Midbrain (tissue), 1 donor: ENCODE measurements at places on chromosomes 5 and 9.
A peak's percentile ranks its signal among the peaks of the same experiment; 100 is the strongest.

DNA sequence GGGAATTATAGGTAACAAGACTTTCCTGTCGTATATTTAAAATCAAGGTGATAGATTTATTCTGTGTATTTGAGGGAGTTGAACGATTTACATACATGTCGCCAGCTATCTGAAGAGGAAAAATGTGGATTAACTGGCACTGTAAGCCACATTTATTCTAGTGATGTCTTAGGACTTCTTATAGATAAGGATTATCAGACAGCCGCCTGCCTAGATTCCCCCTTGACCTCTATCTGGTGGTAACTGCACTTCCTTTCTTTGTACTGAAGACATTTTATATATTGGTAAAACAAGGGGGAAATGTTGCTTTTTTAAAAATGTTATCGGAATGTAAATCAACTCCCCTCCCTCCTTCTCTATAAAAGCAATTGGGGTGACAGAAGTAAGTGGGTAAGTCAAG is 39.3 kb upstream of the F2RL2 start:
- no peak for DNase-seq

- DNase-seq = no peak
Measured at GRCh38 chr5:73892806-73893205, 266.8 kb downstream of the ARHGEF28 start.

GRCh38 chr5:57896576-57896975 is 414.0 kb upstream of the ACTBL2 start:
- DNase-seq = no peak

DNA sequence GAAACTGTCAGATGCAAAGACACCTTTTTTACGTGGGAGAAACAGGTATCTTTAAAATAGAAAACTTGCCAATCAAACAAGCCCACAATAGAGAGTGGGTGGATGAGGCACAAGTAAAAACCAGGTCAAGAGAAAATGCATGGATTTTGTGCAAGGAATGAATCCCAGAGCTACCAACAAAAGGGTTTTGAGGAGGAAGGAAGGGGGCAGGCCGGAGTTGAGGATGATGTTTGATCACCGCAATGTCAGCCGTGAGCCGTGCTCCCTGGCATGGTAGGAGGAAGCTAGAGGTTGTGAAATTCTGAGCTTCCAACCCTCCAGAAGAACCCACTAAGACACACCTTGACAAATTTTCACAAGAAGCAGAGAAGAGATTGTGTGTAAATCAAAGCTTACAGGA is 53.2 kb downstream of the HRH2 start:
- DNase-seq = no peak

DNA sequence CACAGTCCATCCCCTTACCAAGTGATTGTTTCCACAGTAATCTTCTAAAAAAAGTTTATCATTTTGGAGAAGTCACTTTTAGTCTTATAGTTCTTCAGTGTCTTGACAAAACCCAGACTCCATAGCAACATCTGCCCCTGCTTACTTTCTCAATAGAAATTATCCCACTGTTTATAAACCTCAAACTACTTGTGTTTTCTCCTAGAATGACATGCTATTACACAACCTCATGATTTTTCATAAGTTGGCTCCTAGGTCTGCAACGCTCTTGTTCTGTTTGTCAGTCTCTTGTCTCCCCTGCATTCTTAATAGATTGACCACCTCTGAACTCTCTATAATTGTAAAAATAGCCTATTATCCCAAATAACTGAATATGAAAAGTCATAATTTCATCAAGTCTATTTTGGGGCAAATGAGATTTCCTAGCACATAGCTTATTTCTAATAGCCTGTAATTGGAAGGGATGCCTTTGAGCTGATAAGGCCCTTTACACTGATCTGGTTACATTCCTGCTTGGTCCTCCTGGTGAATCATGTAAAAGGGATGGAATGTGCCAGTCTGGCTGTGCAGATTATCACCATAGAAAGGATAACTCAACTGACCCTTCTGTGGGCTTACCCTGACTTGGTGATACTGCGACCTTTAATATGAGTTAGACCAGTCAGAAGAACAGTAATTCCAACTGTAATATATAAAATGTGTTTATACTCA is 69.6 kb downstream of the CHSY3 start:
- no peak for DNase-seq

- no peak for DNase-seq
Measured at GRCh38 chr9:7055171-7055903, 297.6 kb downstream of the KDM4C start.

GRCh38 chr9:30116673-30117217 is 2267.7 kb upstream of the ACO1 start:
- no peak for DNase-seq

GRCh38 chr9:77705636-77706035 is 57.5 kb upstream of the GNA14 start:
- DNase-seq = no peak

GRCh38 chr5:151094030-151094851 is 13.4 kb upstream of the TNIP1 start:
- DNase-seq = no peak

DNA sequence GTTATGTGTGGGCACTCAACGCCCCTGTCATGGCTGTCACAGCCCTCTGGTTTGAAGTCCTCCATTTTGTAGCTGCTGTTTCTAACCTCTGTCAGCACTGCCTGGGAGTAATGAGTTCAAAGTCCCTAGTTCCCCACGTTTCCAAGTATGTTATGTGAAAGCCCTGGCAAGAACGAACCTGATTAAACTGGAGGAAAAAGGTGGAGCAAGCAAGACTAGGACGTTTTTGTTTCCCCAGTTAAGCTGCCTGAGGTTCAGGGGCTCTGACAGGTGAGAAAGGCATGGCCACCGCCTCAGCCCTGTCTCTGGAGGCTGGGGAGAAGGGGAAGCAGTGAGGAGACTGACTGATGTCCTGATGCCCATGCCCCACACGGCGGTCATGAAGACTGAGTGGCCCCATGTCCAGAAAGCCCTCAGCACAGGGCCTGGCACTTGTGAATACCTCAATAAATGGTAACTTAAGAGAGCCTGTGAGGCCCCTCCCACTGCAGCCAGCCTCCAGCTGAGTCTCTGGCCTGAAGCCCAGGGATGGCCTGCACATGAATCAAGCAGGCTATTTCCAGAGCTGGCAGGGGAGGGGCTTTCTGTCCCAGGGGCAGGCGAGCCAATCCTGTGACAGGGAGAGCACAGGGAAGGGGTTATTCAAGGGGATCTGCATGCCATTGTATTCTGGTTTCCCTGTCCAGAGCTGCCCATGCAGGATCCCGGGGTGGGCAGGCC is 61.8 kb downstream of the PFDN1 start:
- peak; percentile 95 for DNase-seq

DNA sequence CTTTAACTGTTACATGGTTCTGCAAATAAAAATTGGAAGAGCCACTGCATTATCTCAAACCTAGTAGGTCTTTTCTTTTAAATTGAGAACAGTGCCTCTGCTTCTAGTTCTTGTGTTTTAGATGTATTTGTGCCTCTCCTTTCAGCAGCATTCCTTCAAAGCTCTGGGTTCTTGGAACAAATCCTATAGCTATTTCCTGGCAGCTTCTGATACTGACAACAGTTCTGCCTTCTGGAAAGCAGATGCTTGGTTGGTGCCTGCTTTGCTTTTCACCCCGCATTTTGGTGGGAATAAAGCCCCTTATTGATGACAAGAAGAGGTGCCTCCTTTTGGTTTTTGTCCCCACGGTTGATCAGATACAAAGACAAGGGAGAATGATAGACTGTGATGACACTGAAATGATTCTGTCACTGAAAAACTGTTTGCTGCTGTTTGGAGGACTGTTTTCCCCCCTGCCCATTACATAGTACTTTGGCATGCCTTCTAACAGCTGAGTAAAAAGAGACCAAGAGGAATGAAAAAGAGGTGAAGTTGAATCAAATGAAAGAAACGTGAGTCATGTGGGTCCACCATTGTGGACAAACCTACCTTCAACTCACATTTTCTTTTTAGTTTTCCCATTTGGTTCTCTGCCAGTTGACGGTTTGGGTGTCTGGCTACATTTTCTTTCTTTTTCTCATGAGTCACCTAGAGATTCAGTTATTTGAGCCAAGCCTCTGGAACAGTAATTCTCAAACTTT is 5.6 kb downstream of the PTCD2 start:
- DNase-seq = no peak

DNA sequence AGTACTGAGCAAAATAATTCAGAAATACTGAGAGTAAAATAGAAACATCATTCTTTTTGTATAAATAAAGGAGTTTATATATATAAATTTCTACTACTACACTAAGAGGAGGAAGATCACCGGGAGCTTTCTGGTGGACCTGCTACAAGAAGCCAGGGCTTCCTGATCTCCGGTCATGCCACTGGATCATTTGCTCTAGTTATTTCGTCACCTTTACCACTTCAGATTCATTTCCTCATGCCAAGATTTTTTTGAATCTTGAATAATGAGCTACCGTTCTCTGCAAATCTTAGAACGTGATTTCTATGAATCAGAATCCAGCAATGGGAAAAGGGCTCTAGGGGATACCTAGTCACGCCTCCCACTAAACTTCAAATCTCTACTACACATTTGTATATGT is 51.9 kb upstream of the TBC1D9B start:
- DNase-seq = no peak

GRCh38 chr5:53368516-53368915 is 111.9 kb upstream of the FST start:
- DNase-seq = no peak
